Activated CD4-positive, alpha-beta memory T cell treated with anti-CD3 and anti-CD28 coated beads for 36 hours (primary cell): ENCODE measurements at places on chromosomes 1 and 21.

GRCh38 chr1:223709598-223709997 is 2.7 kb upstream of the CAPN2 start:
- DNase-seq = no peak

GRCh38 chr1:203177470-203178039 is 1.9 kb upstream of the MYBPH start:
- no peak for DNase-seq

DNA sequence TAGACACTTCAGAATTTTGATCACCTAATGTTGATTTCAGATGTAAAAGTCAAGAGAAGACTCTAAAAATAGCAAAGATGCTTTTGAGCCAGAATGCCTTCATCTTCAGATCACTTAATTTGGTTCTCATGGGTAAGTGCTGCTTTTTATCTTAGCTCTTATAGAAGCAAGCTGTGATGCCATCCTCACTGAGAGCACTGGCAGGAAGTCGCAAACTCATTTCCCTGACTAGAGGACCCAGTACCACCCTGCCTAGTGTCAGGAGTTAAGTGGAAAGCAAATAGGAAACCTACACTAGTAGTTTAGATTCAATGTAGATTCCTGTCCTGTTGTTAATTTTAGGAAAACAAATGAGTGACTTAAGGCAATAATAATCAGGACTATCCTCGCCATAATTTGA is 12.1 kb downstream of the IFNAR2 start:
- peak; percentile 32 for DNase-seq

GRCh38 chr1:205376739-205377138 is 20.0 kb upstream of the KLHDC8A start:
- DNase-seq = no peak

- peak; percentile 18 for DNase-seq
These were observed 37.3 kb downstream of the ADARB1 start for GRCh38 chr21:45111703-45112102.
